ENCODE measurements at places on chromosomes 13 and 19.
A peak's percentile ranks its signal among the peaks of the same experiment; 100 is the strongest.

DNA sequence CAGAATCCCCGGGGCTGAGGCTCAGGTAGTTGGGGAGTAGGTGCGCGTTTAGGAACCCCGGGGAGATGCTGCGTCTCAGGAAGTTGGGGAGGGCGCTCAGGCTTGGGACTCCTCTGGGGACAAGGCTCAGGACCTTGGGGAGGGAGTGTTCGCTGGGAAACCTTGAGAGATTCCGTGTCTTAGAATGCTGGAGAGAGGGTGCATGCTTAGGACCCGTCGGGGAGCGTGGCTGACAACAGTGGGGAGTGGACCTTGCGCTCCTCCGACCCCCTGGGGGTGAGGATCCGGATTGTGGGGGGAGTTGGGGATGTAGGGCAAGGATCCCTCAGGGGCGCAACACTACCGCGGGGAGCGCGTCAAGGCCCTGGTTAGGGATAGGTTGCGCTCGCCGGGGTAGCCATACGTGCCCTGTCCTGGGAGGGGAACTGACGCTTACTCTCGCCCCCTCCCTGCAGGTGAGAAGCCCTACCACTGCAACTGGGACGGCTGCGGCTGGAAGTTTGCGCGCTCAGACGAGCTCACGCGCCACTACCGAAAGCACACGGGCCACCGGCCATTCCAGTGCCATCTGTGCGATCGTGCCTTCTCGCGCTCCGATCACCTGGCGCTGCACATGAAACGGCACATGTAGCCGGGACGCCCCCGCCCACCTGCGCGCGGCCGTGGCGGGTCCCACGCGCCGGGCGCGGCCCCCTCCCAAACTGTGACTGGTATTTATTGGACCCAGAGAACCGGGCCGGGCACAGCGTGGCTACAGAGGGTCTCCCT, 2.0 kb downstream of the KLF2 start:
- peak; percentile 46 for DNase-seq

DNA sequence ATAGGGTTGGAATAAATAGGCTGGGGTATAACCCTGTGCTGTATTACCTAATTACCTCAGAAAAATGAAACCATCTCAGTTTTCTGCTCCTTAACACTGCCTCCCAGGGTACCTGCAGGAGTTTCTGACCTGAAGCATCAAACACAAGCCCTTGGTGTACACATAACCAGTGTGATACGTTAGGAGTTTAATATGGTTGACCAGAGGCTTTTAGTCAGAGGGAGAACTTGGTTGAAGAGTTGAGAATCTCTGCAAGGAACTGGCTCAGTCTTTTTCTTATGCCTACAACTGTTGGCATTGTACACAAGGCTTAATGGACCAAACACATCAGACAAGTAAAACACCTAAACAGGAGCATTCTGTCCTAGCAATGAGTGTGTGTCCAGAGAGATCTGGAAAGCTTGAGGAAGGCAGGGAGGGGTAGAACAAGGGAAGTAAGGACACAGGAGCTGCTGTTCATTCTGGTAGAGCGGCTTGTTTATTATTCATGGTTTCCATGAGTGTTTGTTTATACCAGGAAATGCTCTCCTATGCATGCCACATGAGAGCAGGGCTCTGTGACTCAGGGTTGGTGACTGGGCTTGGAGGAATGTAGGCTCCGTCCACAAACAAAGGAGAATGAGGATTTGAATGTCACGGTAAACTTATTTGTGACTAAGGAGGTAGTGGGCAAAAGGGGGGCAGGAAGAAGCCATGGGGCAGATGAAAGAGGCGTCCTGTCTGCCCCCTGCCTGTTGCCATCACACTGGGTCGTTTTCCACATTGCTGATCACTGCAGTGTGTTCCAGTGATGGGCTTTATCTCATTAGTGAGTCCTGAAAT, 11.9 kb upstream of the SPATA13 start:
- DNase-seq = no peak

DNA sequence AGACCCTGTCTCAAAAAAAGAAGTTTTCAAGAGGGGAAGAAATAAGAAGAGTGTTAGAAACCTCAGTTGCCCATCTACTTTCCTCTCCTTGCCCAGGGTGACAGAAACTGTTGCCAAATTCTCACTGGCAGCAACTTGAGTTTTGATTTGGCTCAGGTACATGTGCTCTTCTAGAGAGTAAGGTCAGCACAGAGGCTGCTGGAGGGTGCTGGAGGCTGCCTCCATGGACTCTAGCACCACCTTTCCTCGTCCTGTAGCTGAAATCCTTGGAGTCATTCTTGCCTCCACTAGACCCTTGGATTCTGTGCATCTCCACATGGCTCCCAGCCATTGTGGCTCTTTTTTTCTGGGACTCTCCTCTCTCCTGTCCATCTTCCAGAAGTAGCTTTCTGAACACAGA, 149.1 kb downstream of the TM9SF2 start:
- no peak for DNase-seq

GRCh38 chr13:81377921-81378320, 1037.0 kb upstream of the SPRY2 start:
- DNase-seq = no peak

- DNase-seq = no peak
These were observed 8.9 kb upstream of the ZNF507 start for GRCh38 chr19:32336259-32337083.

- DNase-seq = no peak
These were observed 20.5 kb downstream of the SMARCA4 start for GRCh38 chr19:10981252-10981895.

DNA sequence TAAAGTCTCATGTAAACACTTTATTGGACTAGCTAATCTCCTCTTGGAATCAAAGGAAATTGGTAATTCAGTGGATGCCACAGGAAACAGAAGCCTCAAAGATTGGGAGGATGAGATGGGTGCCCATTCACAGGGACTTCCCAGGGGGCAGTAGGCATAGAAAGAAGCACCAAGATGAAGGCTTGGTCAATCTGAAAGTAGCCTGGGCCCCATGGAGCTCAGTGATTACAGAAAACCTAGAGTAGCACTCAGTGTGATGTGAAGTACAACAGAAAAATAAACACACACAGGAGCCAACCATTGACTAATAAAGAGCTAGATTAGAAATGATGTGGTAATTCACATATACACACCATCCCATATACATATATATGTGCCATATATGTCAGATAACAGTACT, 560.6 kb downstream of the TBC1D4 start:
- DNase-seq = no peak

DNA sequence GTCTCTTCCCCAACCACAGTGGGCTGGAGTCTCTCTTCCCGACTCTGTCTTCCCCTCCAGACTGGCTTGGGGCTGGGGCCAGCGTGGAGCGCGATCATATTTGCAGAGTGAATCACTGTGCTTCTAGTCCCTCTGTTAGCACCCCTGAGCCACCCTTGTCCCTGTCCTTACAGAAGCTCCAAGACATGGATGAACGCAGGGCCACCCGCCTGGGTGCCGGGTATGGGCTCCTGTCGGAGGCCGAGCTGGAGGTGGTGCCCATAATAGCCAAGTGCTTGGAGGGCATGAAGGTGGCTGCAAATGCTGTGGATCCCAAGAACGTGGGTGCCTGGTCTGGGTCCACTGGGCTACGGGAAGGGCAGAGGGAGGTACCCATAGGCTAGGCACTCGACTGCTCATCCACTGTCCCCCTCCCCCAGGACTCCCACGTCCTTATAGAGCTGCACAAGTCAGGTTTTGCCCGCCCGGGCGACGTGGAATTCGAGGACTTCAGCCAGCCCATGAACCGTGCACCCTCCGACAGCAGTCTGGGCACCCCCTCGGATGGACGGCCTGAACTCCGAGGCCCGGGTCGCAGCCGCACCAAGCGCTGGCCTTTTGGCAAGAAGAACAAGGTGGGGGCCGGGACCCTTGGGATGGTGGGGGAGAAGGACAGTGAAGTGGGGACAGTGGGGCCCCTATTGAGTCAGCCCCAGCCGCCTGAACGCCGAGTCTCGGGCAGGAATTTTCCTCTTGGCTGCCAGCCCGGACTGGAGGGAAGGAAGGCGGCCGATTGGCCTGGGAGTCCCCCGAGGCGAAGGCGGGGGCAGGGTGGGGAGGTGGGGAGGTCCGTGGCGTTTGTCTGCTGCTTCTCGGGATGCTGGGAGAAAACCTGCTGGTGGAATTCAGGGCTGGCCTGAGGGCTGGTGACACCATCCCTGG, 5.2 kb downstream of the TRIP10 start:
- DNase-seq = no peak

DNA sequence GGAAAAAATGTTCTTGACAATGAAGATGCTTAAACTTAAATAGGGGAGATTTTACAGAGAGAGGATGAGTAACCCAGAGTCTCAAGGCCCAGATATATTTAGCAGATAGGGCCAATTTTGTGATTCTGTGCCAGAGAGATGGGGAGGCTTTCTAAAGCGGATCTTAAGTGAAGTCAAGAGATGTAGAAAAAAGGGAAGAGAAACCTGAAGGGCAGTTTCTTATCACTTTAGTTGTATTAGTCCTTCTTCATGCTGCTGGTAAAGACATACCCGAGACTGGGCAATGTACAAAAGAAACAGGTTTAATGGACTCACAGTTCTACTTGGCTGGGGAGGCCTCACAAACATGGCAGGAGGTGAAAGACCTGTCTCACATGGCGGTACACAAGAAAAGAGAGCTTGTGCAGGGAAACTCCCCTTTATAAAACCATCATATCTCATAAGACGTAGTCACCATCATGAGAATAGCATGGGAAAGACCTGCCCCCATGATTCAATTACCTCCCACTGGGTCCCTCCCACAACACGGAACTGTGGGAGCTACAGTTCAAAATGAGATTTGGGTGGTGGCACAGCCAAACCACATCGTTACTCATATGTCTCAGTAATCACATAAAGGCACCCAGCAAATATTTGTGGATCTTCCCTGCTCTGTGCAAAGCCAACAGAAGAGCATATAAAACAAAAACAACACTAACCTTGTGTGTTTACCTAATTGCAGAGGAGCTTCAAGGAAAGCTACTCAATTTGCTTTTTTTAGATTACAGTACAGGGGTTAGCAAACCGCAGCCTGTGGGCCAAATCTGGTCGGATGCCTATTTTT, 102.6 kb upstream of the MYCBP2 start:
- DNase-seq = peak; percentile 72

DNA sequence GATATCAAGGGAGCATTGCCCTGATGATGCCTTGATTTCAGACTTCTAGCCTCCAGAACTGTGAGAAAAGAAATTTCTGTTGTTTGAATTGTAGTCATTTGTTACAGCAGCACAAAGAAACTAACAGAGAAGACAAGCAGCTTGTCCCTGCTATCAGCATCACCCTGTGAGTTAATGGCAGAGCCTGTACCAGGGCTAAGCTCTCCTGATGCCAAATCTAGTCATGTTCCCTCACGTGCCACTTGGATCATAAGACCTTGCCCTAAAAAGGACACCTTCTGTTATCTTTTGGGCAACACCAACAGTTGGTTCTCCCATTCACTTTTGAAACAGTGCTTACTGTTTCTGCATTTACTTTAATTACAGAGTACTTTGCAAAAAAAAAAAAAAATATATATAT, 14.8 kb downstream of the RCBTB2 start:
- no peak for DNase-seq

GRCh38 chr19:8254286-8255001, 45.3 kb downstream of the CERS4 start:
- DNase-seq = no peak

GRCh38 chr19:30406220-30407067, 34.3 kb downstream of the ZNF536 start:
- DNase-seq = no peak

- DNase-seq = no peak
These were observed 166.8 kb downstream of the SLITRK5 start for GRCh38 chr13:87837946-87838345.

DNA sequence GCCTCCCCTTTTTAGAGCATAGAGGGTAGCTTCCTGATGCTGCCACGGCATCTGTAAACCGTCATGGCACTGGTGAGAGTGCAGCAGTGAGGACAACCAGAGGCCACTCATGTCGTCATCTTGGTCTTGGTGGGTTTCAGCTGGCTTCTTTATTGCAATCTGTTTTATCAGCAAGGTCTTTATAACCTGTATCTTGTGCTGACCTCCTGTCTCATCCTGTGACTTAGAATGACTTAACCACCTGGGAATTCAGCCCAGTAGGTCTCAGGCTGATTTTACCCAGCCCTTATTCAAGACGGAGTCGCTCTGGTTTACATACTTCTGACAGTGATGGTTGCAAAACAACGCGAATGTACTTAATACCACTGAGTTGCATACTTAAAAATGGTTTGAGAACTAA, 14.4 kb upstream of the FBN3 start:
- DNase-seq = no peak
